ENCODE measurements at places on chromosomes 2 and 18. TPM values are rescaled to one million over a fixed set of nuclear protein-coding genes. Genes with fewer than 3 reads are reported as not detected.

Gene MLPH
- total RNA-seq, result 4.3 TPM

Gene CRYGD
- 0.76 TPM for total RNA-seq

Gene SP9
- not detected for total RNA-seq

- H3K36me3 ChIP-seq, result no peaks in the 10 kb centered on the region
- no peak overlapping the region for H3K27ac ChIP-seq
- DNase-seq, result peak; percentile 24
- peaks cover 1% of the 10 kb centered on the region for H3K27me3 ChIP-seq
Observed at GRCh38 chr18:79486356-79487182, 90.8 kb downstream of the NFATC1 start.

DNA sequence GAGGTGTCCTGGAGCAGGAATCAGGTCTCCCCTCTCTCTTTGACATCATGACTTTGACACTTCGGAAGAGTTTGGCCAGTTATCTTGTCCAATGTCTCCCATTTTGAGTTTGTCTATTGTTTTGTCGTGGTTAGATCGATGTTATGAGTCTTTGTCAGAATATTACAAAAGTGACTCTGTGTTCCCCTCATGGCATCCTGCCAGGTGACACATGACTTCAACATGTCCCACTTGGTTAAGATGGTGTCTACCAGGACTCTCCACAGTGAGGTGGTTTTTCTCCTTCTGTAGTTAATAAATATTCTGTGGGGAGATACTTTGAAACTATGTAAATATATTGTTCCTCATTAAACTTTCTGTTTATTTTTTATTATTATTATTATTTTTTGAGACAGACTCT, 76.6 kb upstream of the BZW1 start:
- DNase-seq, result no peak
- H3K27ac ChIP-seq, result no peak overlapping the region
- H3K36me3 ChIP-seq, result no peaks in the 10 kb centered on the region
- H3K4me3 ChIP-seq, result no peak overlapping the region

DNA sequence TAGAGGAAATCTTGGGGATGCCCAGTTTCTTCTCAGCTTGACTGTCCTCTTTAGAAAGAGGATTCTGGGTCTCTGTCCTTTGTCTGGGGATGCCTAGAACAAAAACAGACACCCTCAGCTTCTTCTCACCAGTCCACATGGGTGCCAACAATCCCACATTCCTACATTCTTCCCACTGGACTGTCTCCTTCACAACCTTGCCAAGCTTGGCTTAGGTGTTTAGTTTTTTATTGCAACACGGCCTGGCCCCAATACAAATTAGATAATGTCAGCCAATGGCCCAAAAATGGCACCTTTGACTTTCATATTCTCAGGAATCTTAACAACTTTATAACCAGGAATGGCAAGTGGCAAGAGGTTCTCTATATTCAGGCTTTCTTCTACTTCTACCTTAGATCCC, 273.0 kb downstream of the RNF152 start:
- no peak for DNase-seq
- no peaks in the 10 kb centered on the region for H3K27me3 ChIP-seq
- H3K4me3 ChIP-seq, result no peak overlapping the region
- peaks cover 19% of the 10 kb centered on the region for H3K36me3 ChIP-seq
- H3K27ac ChIP-seq, result no peak overlapping the region

DNA sequence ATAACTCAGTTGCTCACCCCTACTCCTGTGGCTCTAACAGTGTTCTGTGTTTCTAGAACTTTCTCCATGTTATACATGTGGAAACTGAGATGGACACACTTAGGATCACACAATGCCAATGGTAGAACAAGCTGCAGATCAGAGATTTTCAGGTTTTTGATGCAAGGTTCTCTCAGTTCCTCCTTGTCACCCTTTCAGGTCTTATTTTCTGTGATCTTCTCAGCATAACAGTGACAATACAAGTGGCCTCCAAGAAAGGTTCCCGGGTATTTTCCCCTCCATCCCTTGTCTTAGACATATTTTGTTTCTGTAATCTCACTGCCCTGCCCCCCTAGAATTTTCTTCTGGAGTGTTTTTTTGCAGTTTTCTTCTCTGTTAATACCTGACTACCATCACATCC, 6.2 kb upstream of the MGAT5 start:
- no peak overlapping the region for H3K4me3 ChIP-seq
- H3K27me3 ChIP-seq, result no peaks in the 10 kb centered on the region
- no peak for DNase-seq
- no peaks in the 10 kb centered on the region for H3K36me3 ChIP-seq
- H3K27ac ChIP-seq, result no peak overlapping the region
- peaks cover 21% of the 10 kb centered on the region for H3K4me1 ChIP-seq

GRCh38 chr2:117500721-117501120, 313.8 kb upstream of the DDX18 start:
- H3K4me3 ChIP-seq, result no peak overlapping the region
- no peak for DNase-seq
- H3K36me3 ChIP-seq, result no peaks in the 10 kb centered on the region
- H3K4me1 ChIP-seq, result no peaks in the 10 kb centered on the region
- H3K27me3 ChIP-seq, result no peaks in the 10 kb centered on the region

GRCh38 chr2:217206907-217207698, 347.2 kb upstream of the TNP1 start:
- H3K4me1 ChIP-seq, result peaks cover 5% of the 10 kb centered on the region
- no peak overlapping the region for H3K4me3 ChIP-seq
- H3K27me3 ChIP-seq, result peaks cover 2% of the 10 kb centered on the region
- H3K36me3 ChIP-seq, result peaks cover 6% of the 10 kb centered on the region

GRCh38 chr2:149692961-149693396, 105.4 kb upstream of the MMADHC start:
- no peak overlapping the region for H3K27ac ChIP-seq
- no peak for DNase-seq
- no peaks in the 10 kb centered on the region for H3K36me3 ChIP-seq
- H3K27me3 ChIP-seq, result no peaks in the 10 kb centered on the region

GRCh38 chr2:12856934-12857601, 140.3 kb downstream of the TRIB2 start:
- no peaks in the 10 kb centered on the region for H3K27me3 ChIP-seq
- H3K4me1 ChIP-seq, result no peaks in the 10 kb centered on the region
- DNase-seq, result no peak
- H3K36me3 ChIP-seq, result peaks cover 12% of the 10 kb centered on the region

DNA sequence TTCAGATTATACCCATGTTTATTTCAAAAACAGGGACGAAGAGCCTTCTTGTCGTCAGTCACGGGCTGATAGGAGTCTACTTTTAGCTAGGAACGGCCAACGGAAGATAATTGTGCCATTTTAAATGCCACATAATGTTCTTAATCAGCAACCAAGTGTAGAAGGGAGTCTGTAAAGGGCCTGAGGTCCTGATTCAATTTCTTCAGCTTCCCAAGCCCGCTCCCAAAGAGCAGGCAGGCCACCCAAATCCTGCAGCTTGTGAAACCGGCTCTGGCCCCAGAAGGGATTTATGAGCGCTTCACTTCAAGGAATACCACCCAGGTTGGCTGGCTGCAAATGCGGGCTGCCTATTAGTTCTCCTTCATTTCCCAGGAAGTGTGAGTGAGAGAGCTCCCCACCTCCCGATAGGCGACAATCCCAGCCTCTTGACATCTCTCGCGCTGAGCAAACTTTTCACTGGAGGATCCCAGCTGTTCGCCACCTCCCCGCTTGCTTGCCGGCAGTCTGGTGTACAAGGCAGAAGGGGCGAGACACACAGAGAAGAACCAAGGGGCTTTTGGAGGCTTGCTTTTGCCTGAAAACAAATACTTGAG, 272.9 kb downstream of the CDH20 start:
- H3K36me3 ChIP-seq, result no peaks in the 10 kb centered on the region
- peaks cover 5% of the 10 kb centered on the region for H3K4me1 ChIP-seq
- no peak overlapping the region for H3K4me3 ChIP-seq
- H3K27ac ChIP-seq, result no peak overlapping the region

Measured in glutamatergic neuron (in vitro differentiated cells).